ENCODE measurements at places on chromosomes 1 and 21.

DNA sequence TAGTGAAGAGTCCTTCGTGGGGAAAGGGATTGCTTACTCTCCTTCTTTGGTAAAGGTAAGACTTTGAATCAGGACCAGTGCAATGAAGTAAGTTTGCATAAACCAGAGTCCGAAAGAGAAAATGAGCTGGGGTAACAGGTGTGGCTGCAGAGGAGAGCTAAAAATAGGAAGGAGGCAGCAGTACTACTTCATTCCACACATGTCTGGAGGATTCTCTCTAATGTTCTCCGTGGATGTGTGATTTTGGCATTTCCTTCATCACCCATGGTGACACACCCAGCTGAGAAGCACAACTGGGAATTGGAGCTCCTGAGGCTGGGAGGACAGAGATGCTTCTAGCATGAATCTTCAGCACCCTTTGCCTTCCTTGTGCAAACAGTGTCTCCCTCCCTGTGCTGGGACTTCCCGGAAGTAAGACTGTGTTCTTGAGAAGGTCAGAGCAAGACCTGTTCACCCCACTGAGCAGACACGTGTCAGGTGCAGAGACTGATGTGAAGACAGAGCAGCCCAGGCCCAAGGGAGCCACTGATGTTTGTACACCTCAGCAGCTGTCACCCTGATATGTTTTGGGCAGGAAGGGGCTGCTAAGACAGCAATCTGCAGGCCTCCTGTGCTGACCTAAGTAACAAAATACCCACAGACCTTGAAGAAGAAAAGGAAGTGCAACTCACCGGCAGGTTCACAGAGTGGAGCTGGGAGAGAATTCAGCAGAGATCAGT, 13.3 kb downstream of the FCRL1 start:
- DNase-seq, result no peak

GRCh38 chr1:5883129-5884048, 108.8 kb downstream of the NPHP4 start:
- DNase-seq, result no peak

- DNase-seq, result no peak
Observed at GRCh38 chr1:106061586-106062495, 994.6 kb upstream of the PRMT6 start.

DNA sequence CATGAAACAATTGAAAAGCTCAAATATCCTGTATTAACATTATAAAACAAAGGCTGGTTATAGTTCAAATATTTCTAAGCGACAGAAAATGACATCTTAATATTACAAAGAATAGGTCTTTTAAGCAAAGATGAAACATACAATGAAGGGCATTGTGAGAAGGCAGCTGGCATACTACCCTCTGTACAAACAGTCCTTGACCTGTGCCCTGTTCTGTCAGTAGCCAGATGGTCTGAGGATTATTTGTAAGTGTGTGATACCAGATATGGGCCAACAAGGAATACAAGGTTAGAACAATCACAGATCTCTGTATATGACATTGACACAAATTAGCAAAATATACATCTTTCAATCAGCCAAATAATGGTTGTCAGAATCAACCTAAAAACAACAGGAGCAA, 1350.4 kb downstream of the AMY1C start:
- DNase-seq, result no peak

DNA sequence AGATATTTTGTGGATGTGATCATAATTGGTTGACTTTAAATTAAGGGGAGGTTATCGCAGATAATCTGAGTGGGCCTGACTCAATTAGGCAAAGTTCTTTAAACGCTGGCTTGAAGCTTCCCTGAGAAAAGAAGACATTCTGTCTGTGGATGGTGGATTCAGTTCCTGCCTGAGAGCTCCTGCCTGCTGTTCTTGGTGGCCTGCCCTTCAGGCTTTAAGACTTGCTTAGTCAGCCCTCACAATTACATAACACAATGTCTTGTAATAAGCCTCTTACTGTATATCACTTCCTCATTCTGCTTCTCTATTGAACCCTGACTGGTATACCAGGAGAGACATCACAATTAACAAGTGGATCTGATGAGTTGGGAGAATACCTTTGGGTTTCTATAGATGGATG, 50.2 kb downstream of the KCNJ6 start:
- DNase-seq, result no peak

DNA sequence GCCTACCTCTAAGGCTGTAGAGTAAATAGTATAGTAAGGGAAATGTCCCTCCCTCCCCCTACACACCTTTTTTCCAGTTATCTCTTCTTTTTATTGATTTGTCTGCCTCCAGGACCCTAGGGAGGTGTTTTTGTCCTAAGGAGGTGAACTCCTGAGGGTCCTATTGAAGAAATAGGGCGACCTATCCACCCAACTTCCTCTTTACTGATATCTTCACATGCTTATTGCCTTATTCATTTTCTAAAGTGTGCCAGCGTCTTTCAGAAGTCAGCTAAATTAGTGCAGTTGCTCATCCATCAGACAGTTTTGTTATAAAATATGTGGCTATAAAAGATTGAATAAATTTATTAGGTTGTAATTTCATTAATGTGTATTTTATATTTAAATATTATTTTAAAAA, 5.9 kb downstream of the BACH1 start:
- no peak for DNase-seq

DNA sequence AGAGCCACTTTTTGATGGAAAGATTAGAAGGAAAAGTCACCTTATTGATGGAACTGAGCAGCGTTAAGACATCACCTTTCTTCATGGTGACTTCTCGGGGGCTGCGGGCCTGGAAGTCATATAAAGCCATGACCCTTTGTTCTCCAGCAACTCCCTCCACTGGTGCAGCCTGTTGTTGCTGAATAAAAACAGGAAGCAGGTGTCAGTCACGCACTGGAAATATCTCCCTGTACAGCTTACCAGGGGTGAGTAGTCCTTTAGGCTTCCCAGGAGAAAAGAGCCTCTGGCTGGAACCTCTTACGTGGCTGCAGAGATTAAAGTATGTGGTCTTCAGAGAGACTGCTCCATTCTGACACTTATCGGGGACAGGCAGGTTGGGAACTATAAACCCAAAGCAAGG, 31.9 kb downstream of the SPTA1 start:
- DNase-seq, result no peak

GRCh38 chr1:20319456-20320220, 29.0 kb downstream of the VWA5B1 start:
- DNase-seq, result no peak

DNA sequence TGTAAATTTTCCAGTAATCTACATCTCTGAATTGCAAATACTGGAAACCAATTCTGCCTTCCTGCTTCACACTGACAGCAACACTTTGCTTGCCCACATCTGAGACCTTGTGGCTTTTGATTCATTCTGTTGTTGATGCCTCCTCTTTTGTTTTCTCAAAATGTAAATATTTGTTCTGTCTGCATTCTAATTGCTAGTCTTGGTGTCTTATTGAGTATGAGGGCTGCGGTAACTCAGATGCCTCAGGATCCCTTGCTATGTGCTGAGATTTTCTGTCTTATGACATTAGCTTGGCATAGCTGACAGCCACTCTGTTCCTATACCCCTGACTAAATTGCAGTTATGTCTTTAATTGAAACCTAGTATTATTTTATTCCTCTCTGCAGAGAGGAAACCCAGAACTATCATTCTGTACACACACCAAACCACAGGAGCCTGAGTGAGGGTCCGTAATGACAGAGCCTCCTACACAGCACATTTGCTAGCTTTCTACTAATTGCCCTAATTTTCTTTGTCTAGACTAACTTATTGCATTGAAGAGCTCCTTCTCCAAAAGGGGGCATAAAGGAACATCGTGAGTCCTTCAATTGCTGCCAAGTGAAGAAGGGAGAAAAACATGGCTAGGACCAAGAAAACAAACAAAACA, 72.1 kb downstream of the GREM2 start:
- DNase-seq, result no peak

- no peak for DNase-seq
Observed at GRCh38 chr1:233252441-233252840, 43.1 kb downstream of the PCNX2 start.

- no peak for DNase-seq
Observed at GRCh38 chr21:38861056-38861455, 55.3 kb downstream of the ETS2 start.

- DNase-seq, result no peak
Observed at GRCh38 chr1:86750530-86750929, 46.2 kb downstream of the SH3GLB1 start.

DNA sequence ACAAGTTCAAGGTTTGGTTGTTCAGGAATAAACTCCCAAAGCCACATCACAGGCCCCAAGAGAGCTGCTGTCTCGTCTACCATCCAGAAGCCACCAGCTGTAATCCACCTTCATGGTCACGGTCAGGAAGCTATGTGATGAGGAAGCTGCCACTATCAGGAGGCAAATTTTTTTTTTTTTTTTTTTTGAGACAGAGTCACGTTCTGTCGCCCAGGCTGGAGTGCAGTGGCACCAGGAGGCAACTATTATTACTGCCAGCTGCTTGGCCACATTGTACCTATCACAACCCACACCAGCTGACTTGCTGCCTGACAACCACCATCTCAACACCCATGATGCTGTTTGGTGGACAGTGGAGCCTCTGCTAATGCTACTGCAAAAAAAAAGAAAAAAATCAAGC, 124.1 kb downstream of the OMA1 start:
- DNase-seq, result no peak

- no peak for DNase-seq
Observed at GRCh38 chr1:35111106-35111505, 31.9 kb downstream of the ZMYM1 start.

DNA sequence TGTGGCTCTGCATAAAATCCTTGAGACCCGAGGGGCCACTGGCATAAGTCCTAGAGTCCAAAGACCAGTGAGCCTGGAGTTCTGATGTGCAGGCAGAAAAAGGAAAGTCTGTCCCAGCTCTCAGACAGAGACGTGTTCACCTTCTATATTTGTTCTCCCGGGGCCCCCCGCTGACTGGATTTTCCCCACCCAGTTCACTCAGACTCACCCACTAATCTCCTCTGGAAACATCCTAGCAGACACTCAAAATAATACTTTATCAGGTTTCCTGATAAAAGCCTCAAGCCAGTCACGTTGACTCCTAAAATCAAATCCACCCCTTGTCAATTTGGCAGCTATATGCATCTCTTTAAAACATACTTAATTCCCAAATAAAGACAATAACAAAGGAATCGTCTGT, 1084.2 kb upstream of the NCAM2 start:
- no peak for DNase-seq

- no peak for DNase-seq
Observed at GRCh38 chr1:181577475-181577874, 94.2 kb downstream of the CACNA1E start.

- DNase-seq, result no peak
Observed at GRCh38 chr1:52752484-52752826, 26.2 kb downstream of the ZYG11B start.

DNA sequence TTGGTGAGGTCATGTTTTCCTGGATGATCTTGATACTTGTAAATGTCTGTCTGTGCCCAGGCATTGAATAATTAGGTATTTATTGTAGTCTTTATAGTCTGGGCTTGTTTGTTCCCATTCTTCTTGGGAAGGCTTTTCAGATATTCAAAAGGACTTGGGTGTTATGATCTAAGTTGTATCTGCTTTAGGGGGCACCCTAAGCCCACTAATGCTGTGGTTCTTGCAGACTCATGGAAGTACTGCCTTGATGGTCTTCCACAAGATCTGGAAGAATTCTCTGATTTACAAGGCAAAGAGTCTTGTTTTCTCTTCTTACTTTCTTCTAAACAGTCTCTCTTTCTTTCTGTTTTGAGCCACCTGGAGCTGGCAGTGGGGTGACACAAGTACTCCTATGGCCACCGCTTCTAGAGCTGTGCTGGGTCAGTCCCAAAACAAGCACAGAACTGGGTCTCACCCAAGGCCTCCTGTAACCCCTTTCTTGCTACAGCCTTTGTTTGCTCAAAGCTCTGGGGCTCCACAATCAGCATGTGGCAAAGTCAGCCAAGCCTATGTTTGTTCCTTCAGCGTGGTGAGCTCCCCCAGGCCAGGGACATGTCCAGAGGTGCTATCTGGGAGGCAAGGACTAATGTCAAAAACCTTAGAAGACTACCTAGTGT, 12.6 kb downstream of the VN1R5 start:
- no peak for DNase-seq

GRCh38 chr1:22808676-22809483, 98.2 kb downstream of the EPHB2 start:
- no peak for DNase-seq

GRCh38 chr1:100036718-100037655, 67.2 kb downstream of the SLC35A3 start:
- no peak for DNase-seq

DNA sequence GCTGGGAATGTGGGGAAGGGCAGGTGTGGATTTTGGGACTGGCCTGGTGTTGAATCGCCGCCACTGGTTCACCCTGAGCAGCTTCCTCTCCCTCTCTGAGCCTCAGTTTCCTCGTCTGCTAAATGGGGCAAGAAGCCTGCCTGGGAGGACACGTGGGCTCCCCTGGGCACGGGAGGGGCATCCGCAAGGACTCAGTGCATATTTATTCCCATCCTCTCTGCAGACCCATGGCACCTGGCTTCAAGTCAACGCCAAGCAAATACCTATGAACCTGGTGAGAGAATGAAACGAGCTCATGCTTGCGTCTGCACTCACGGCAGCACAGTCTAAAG, 234.4 kb downstream of the PTPRU start:
- no peak for DNase-seq

- DNase-seq, result no peak
Observed at GRCh38 chr1:45802343-45803298, 791 bp upstream of the MAST2 start.

DNA sequence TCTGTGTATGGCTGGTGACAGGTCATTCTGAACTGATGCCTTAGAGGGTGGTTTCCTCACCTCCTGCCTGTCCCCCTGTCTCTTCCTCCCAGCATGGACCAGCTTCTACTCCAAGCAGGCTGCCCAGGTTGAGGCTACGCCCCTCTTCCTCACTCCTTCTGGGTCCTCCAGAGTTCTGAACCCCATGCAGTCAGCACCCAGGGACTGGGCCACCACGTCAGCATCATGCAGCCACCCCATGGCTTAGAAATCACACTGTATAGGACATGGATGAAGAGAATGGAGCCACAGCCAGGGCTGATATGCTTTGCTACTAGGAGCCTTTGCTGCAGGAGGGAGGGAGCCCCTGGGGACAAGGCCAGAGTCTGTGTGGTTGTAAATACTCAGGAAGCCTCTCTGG, 8.3 kb downstream of the FOXO6 start:
- DNase-seq, result no peak

DNA sequence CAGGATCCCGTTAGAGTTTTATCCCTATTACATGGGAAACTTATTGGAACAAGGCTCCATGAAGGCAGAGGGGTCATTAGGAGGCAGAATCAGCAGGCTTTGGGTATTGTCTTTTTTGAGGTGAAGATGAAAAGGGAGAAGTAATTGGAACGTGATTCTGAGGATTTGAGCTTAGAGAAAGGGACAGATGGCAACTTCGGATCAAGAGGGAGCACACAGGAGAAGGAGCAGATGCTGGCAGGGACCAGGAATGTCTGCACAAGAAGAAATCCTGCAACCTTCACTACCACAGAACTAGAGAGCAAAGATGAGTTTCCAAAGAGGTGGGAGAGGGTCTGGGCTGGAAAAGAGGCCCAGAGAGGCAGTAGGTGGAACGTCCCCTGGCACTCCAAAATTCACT, 202.8 kb downstream of the RRAGC start:
- no peak for DNase-seq

GRCh38 chr1:14495381-14495780, 103.1 kb upstream of the KAZN start:
- DNase-seq, result no peak

GRCh38 chr1:229006121-229006870, 264.6 kb upstream of the RAB4A start:
- DNase-seq, result no peak

Measured in stimulated activated CD8-positive, alpha-beta memory T cell treated with anti-CD3 and anti-CD28 coated beads, Interleukin-2, amount 100 ng/mL, for 1 hour (primary cell).